ENCODE measurements at places on chromosomes 16 and 17. TPM values are rescaled to one million over a fixed set of nuclear protein-coding genes. Genes with fewer than 3 reads are reported as not detected.
A peak's percentile ranks its signal among the peaks of the same experiment; 100 is the strongest.

DNA sequence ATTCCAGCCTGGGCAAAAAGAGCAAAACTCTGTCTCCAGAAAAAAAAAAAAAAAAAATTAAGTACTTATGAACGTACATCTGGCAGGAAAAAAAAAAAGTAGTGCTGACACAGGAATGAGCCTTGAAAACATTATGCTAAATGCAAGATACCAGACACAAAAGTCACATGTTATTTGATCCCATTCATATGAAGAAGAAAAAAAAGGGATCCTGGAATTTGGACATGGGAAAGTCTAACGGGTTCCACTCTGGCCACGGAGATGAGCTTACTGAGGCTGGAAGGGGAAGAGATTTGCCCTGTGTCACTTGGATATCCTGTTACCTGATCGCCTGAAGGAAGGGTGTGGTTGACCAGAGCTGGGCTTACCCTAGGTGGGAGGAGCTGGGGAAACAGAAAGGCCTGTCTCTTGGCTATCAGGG lies 251.9 kb downstream of the PARN start:
- peaks cover 48% of the 10 kb centered on the region for H3K4me1 ChIP-seq
- no peak overlapping the region for H3K4me3 ChIP-seq
- DNase-seq, result no peak
- no peaks in the 10 kb centered on the region for H3K36me3 ChIP-seq
- H3K27ac ChIP-seq, result peak overlapping the region; percentile 79
- no peaks in the 10 kb centered on the region for H3K27me3 ChIP-seq

The LAT gene
- total RNA-seq, result 12.0 TPM

The CHP2 gene
- not detected for total RNA-seq

The PDE6G gene
- 0.83 TPM for total RNA-seq

- H3K4me3 ChIP-seq, result peak overlapping the region; percentile 81
- H3K4me1 ChIP-seq, result peaks cover 60% of the 10 kb centered on the region
- DNase-seq, result peak; percentile 89
- peak overlapping the region; percentile 99 for H3K27ac ChIP-seq
- H3K36me3 ChIP-seq, result peaks cover 44% of the 10 kb centered on the region
- no peaks in the 10 kb centered on the region for H3K27me3 ChIP-seq
Measured at GRCh38 chr16:72787514-72788268, 260.2 kb downstream of the ZFHX3 start.

DNA sequence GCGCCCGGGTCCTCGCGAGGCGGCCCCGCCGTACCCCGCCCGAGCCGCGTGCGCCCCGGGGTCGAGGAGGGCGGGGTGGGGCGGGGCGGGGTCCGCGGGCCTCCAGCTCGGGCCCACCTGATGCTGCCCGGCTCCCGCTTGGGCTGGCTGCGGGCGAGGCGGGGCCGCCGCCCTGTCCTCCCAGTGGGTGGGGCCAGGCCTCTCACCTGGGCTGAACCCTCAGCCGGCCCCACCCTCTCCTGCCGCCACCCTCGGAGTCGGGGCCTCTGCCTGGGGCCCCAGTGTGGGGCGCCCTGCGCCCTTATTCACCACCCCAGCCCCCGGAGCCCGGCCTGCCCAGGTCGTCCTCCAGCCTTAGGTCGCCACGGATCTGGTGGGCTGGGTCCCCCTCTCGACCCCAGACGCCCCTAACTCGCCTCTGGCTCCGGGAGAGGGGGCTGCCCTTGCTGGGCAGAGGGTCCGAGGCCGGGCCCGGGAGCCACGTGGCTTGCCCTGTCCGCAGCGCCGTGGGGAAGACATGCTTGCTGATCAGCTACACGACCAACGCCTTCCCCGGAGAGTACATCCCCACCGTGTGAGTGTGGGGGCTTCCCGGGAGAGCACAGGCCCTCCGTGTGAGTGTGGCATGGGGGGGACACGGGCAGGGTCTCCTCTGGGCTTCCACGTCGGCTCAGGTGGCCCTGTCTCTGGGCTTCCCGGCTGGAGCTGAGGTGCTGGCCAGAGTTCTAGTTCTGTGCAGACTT lies 578 bp downstream of the RAC3 start:
- H3K4me3 ChIP-seq, result peak overlapping the region; percentile 56
- H3K27me3 ChIP-seq, result no peaks in the 10 kb centered on the region
- no peaks in the 10 kb centered on the region for H3K36me3 ChIP-seq
- DNase-seq, result no peak
- peaks cover 18% of the 10 kb centered on the region for H3K4me1 ChIP-seq

GRCh38 chr16:87436225-87437172 lies 44.4 kb downstream of the MAP1LC3B start:
- H3K27ac ChIP-seq, result peak overlapping the region; percentile 78
- H3K36me3 ChIP-seq, result peaks cover 7% of the 10 kb centered on the region
- no peak for DNase-seq
- H3K27me3 ChIP-seq, result no peaks in the 10 kb centered on the region
- H3K4me3 ChIP-seq, result peak overlapping the region; percentile 44

GRCh38 chr17:10266296-10266876 lies 68.0 kb upstream of the GAS7 start:
- H3K27me3 ChIP-seq, result no peaks in the 10 kb centered on the region
- H3K4me3 ChIP-seq, result no peak overlapping the region
- no peak overlapping the region for H3K27ac ChIP-seq
- H3K36me3 ChIP-seq, result no peaks in the 10 kb centered on the region
- no peak for DNase-seq
- H3K4me1 ChIP-seq, result no peaks in the 10 kb centered on the region

GRCh38 chr17:20200016-20200795 lies 191.0 kb downstream of the SPECC1 start:
- no peaks in the 10 kb centered on the region for H3K27me3 ChIP-seq
- peaks cover 22% of the 10 kb centered on the region for H3K4me1 ChIP-seq
- no peak overlapping the region for H3K4me3 ChIP-seq
- H3K36me3 ChIP-seq, result peaks cover 8% of the 10 kb centered on the region
- H3K27ac ChIP-seq, result no peak overlapping the region
- DNase-seq, result no peak

The SLC16A11 gene
- 0.75 TPM for total RNA-seq

The PSMD3 gene
- total RNA-seq, result 96.9 TPM

The CCL16 gene
- total RNA-seq, result not detected

The ZP2 gene
- total RNA-seq, result not detected

The CDRT15L2 gene
- not detected for total RNA-seq

- H3K27me3 ChIP-seq, result no peaks in the 10 kb centered on the region
- H3K36me3 ChIP-seq, result no peaks in the 10 kb centered on the region
- peaks cover 5% of the 10 kb centered on the region for H3K4me1 ChIP-seq
- no peak for DNase-seq
Measured at GRCh38 chr16:50666658-50667496, 14.2 kb downstream of the SNX20 start.

The ELOB gene
- total RNA-seq, result 287 TPM

The SOCS7 gene
- total RNA-seq, result 17.3 TPM

DNA sequence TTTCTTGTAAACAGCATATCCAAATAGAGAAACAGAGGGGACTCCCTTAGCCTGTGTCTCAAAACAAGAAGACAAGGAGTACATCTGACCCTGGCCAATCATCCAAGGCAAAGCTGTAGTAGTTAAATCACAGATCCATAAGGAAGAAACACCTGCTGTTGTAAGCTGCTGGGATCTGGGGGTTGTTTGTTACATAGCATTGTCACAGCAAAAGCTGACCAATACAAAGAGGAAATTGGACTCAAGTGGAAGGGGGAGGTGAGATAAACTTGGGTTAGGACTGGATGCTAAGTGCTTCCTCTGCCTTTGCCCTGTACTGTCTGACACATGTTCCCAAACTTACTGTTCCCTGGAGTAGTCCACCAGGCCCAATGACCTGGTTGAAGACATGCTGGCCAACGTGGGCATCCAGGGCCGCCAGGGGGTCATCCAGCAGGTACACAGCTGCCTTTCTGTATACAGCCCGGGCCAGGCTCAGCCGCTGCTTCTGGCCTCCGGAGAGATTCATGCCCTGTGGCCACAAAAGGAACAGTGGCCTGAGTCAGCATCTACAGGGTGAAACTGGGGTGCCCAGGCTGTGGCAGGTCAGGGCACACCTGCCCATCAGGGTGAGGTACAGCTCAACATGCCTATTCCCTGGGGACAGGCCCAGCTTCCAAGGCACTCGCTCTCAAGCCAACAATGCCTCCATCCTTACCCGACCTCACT lies 44.7 kb downstream of the ABCC6 start:
- H3K4me3 ChIP-seq, result no peak overlapping the region
- peaks cover 4% of the 10 kb centered on the region for H3K36me3 ChIP-seq
- peaks cover 6% of the 10 kb centered on the region for H3K4me1 ChIP-seq
- DNase-seq, result no peak
- H3K27ac ChIP-seq, result no peak overlapping the region

The BAHCC1 gene
- 55.7 TPM for total RNA-seq

- peaks cover 2% of the 10 kb centered on the region for H3K36me3 ChIP-seq
- H3K27me3 ChIP-seq, result no peaks in the 10 kb centered on the region
- no peak for DNase-seq
Measured at GRCh38 chr17:68511254-68511670, 968 bp upstream of the PRKAR1A start.

The CES5A gene
- not detected for total RNA-seq

DNA sequence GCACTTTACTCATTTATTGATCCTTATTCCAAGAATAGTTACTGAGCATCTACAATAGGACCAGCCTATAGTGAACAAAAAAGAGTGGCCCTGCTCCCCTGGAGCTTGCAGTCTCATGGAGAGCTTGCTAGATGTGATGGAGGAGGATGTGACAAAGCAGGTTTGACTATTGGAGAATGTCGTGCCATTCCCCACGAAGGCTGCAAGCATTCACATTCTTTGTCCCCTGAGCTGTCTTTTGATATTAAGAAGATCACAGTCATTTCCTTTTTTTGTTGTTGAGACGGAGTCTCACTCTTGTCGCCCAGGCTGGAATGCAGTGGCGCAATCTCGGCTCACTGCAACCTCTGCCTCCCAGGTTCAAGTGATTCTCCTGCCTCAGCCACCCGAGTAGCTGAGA lies 115.0 kb upstream of the ADAMTS18 start:
- no peak overlapping the region for H3K4me3 ChIP-seq
- no peaks in the 10 kb centered on the region for H3K27me3 ChIP-seq
- no peak overlapping the region for H3K27ac ChIP-seq
- DNase-seq, result no peak

DNA sequence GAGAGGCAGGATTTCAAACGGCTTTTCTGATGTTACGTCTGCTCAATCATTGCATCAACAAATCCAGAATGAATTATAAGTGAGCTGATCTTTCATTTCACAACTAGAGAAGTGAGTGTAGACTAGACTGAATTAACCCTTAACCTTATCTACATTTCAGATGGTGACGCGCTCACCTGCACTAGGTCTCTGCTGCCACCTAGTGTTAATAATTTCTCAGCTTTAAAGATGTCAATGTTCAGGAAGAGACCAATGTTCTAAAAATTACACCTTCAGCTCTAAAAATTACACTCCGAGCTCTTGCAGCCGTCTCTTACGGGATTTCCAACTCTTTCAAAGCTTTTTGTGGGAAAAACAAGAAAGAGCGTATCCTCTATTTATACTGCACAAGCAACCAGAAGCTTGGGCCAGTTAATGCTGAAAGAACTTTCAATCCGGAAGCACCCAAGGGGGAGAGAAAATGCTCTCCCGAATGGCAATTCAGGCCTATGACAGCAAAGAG lies 88.2 kb upstream of the FA2H start:
- H3K27ac ChIP-seq, result no peak overlapping the region
- no peak overlapping the region for H3K4me3 ChIP-seq
- no peak for DNase-seq
- H3K27me3 ChIP-seq, result peaks cover 11% of the 10 kb centered on the region
- peaks cover 8% of the 10 kb centered on the region for H3K4me1 ChIP-seq
- H3K36me3 ChIP-seq, result no peaks in the 10 kb centered on the region

The NPTX1 gene
- total RNA-seq, result 3.8 TPM

- H3K4me3 ChIP-seq, result no peak overlapping the region
- H3K36me3 ChIP-seq, result no peaks in the 10 kb centered on the region
- peaks cover 26% of the 10 kb centered on the region for H3K4me1 ChIP-seq
- no peaks in the 10 kb centered on the region for H3K27me3 ChIP-seq
- DNase-seq, result no peak
Measured at GRCh38 chr16:83011939-83012338, 385.2 kb downstream of the CDH13 start.

The CCL4L2 gene
- total RNA-seq, result not detected

GRCh38 chr16:84237994-84238750 lies 1.6 kb downstream of the KCNG4 start:
- no peak overlapping the region for H3K27ac ChIP-seq
- H3K4me3 ChIP-seq, result no peak overlapping the region
- no peaks in the 10 kb centered on the region for H3K4me1 ChIP-seq
- H3K36me3 ChIP-seq, result no peaks in the 10 kb centered on the region

- peaks cover 1% of the 10 kb centered on the region for H3K4me1 ChIP-seq
- no peaks in the 10 kb centered on the region for H3K36me3 ChIP-seq
- no peak overlapping the region for H3K27ac ChIP-seq
- no peak for DNase-seq
- no peak overlapping the region for H3K4me3 ChIP-seq
Measured at GRCh38 chr17:82320956-82321927, 3.8 kb upstream of the CD7 start.

The ASGR1 gene
- 2.4 TPM for total RNA-seq

The RNU2-1 gene
- 5,011 TPM for total RNA-seq

Data from osteocyte (in vitro differentiated cells).